ENCODE measurements at places on chromosomes 3 and 15.

DNA sequence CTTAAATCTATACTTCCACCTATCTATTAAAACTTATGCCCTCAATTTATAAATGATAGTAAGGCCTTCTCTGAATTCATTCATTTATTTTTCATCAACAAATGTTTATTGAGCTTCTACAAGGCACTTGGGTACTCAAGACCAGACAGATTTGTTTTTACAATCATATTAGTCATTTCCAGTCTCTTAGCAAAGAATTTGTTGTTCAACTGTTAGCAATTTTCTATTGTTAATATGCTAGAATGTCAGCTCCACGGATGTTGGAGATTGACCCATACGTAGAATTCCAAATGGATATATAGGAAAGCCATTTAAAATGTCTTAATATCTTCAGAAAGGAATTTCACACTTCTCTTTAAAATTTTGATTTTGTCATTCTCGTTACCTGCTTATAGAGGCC, 36.7 kb downstream of the ZBTB38 start:
- no peak for DNase-seq

DNA sequence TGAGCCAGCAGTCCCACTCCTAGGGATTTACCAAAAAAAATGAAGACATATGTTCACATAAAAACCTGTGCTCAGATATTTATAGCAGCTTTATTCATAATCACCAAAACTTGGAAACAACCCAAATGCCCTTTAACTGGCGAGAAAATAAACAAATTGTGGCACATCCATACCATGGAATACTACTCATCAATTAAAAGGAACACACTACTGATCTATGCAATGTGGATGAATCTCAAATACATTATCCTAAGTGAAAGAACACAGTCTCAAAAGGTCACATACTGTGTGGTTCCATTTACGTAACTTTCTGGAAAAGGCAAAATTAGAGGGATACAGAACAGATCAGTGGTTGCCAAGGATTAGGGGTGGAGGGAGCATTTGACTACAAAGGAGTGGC, 394.5 kb downstream of the SHQ1 start:
- DNase-seq: no peak

GRCh38 chr15:58440158-58440910, 8.5 kb downstream of the LIPC start:
- no peak for DNase-seq

- DNase-seq: no peak
Observed at GRCh38 chr3:156332304-156332703, 211.9 kb downstream of the KCNAB1 start.

GRCh38 chr15:80159301-80159700, 6.5 kb downstream of the FAH start:
- DNase-seq: no peak

DNA sequence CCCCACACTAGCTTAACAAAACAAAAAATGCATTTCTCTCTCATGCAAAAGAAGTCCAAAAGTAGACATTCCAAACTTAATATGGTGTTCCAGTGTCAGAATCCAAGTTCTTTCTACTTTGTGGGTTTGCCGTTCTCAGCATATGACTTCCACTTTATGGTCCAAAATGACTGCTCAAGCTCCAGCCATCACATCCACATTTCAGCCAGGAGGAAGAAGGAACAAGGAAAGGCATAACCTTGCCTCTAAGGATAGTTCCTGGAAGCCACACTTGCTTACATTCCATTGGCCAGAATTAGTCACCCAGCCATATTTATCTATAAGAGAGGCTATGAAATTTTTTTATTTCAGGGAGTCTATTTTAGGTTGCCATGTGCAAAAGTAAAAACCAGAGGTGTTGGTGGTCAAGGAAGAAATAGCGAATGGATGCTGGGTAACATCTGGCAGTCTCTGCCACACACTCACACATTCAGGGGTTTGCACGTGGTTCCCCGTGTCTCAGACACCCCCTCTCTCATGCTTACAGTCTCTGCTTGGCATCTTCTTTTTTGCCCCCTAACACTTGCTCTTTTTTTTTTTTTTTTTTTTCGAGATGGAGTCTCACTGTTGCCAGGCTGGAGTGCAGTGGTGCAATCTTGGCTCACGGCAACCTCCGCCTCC, 69.3 kb downstream of the RPL39L start:
- DNase-seq: no peak

GRCh38 chr3:66179793-66180192, 41.0 kb upstream of the SLC25A26 start:
- DNase-seq: no peak

GRCh38 chr3:71721002-71721401, 4.2 kb downstream of the EIF4E3 start:
- DNase-seq: no peak

DNA sequence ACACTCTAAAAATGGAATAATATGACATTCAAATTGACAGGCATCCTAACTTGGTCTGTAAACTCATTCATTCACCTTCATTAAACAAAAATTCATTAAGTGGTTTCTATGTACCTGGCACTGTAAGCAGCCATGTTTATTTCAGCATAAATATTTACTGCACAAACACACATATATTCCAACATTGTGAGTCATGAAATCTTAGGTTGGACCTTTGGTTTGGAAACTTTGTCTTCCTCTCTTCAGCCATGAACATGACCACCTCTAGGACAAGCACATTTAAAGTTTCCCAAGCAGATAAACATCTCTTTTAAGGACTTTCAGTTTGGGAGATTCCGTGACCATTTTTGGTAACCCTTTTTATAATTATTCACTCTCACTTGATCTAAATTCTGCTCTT, 131.8 kb downstream of the TPRG1 start:
- no peak for DNase-seq

- DNase-seq: no peak
Observed at GRCh38 chr15:93290618-93290946, 201.6 kb upstream of the RGMA start.

- no peak for DNase-seq
Observed at GRCh38 chr15:51318382-51319150, 19.8 kb downstream of the CYP19A1 start.

DNA sequence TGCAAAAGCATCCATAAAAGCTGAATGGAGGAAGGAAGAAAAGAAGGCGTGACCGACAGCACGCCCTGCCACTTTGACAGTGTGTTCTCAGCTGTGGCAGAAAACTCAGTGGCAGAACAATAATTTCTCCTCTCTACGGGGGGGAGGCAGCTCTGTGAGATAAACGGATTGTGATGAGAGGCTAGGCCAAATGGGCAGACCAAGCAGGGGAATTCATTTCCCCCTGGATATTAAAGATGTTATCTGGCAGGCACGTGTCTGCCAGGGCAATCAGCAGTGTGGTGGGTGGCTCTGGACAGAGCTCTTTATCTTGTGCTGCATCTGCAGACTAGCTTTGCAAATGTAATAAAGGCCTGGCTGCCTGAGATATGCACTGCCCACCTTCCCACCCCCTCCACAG, 1.9 kb upstream of the RMDN3 start:
- DNase-seq: no peak

DNA sequence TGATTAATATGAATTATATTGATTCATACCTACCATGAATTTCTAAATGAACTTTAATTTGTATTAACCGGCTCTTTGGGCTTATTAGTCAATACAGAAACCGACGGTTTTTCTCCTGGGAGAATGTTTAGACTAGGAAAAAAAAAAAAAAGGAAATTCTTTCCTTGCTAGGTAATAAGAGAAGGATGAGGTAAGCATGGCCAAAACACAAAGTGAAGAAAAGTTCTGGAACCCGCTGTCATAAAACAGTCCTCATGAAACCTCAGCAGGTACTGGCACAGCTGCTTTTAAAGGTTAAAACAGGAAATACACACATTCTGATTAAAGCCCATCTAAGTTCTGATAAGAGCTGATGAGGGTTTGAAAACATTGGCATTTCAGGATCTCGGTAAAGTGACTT, 30.8 kb upstream of the PSTPIP1 start:
- DNase-seq: no peak

DNA sequence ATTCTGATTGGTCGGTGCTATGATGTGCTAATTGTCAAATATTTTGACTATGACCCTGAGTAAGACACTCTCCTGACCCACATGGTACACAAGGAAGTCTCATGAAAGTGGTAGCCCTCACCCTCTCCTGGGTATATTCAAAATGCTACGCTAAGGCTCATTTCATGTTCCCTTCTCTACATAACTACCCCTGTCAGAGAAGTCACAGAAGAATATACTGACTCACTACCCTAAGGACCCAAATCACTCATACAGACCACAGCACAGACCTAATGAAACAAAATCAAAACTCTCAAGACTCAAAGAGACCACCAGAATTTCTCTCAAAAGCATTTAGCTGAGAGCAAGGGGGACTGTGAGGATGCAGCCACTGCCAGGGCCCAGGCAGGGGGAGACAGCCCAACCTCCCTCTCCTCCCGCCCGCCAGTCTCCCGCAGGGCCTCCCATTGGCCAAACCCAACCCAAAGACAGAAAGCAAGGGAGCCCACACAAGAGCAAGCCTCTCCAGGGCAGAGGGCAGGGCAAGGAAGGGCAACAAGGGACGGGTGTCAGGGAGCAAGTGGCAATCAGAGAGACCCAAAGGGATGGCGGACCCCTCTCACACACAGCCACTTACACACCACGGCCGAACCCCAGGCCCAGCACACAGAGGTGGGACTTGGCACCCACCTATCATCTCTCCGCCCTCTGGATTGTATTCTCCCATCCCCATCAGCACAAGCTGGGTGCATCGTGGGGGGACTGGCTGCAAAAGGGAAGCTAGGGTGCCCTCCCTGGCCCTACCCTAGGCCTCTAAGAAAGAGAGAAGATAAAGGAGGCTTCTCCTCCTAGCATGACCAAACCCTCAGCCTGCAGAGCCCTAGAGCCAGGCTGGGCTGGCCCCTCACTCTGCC, 41.6 kb downstream of the MEGF11 start:
- DNase-seq: no peak

- no peak for DNase-seq
Observed at GRCh38 chr3:97686258-97686657, 78.3 kb upstream of the ARL6 start.

DNA sequence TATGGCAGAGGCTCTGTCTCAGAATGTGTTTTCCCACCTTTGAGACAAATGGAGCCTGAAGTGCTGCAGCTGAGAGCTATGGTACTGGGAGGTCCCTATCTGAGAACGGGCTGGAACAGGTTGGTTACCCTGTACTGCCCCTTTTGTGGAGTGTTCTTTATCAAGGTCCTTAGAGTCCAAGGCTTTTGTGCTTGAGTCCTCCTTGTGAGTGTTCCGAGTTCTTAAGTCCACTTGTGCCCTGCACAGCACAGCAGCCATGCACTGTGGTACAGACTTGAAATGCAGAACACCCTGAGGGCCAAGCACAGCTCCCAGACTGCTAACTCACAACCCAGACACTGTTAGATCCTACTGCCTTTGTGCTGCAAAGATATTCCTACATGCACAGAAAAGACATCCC, 67.8 kb downstream of the ARHGAP31 start:
- DNase-seq: no peak

DNA sequence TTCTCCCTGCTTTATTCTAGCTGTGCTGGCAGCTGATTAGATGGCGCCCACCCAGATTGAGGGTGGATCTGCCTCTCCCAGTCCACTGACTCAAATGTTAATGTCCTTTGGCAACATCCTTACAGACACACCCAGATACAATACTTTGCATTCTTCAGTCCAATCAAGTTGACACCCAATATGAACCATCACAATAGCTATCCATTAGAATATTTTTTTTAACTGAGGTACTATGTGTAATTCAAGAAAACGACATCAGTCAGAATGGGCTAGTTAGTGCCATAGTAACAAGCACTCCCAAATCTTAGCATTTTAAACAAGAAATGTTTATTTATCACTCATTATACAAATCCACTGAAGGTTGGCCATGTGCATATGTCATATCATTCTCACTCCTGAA, 723.1 kb downstream of the NR2F2 start:
- DNase-seq: no peak

DNA sequence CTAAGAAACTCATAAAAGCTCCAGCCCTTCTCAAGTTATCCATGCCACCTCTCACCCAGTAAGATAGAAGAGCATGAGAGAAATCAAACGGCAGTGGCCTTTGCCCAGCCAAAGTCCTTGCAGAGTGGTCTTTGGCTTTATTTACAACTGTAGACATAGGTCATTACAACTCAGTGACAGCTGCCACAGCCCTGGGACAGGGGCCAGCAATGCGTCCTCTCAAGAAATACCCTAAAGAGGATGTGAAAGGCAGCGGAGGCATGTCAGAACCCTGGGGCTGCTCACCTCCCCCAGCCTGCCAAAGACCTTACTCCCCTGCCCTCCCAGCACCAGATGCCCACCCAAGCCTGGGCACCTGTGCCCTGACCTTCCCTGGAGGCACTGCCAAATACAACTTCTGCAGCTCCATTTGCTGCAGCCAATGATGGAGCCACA, 6.3 kb downstream of the ACAA1 start:
- DNase-seq: no peak

DNA sequence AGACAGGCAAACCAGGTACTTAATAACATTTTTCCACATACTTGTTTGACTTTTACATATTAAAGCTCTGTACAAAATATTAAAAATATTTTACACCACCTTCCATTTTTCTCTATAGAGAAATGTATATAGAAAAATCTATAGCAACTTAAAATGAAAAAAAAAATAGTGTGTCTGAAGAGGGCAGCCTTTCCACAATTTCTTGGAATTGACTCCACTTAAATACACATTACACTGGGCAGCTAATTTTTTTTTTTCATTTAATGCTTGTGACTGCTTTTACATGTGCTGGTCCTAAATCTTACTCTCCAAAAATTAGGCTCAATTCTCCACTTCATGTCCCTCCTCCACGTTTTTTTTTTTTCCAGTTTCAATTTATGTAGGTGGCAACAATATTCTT, 427.0 kb upstream of the RBMS3 start:
- DNase-seq: no peak

DNA sequence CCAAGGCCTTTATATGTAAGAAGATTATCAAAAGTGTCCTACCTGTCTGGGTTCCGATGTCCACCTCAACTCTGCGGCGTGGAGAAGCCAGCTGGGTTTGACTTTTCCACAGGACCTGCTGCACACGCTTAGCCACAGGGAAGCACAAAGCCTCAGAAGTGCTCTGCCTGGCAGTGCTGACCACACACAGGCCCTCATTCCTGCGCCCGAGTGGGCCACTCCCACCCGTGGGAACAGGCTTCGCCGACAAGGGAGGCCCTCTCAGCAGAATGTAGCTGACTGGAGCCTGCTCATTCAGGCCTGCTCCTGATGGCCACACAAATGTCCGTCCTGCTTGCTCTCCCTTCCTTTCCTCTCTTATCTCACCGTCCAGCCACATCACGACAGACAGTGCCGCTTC, 221.4 kb upstream of the LRRN1 start:
- DNase-seq: no peak
